NCI-H1048 (cell line): ENCODE measurements at places on chromosomes 4 and X.

DNA sequence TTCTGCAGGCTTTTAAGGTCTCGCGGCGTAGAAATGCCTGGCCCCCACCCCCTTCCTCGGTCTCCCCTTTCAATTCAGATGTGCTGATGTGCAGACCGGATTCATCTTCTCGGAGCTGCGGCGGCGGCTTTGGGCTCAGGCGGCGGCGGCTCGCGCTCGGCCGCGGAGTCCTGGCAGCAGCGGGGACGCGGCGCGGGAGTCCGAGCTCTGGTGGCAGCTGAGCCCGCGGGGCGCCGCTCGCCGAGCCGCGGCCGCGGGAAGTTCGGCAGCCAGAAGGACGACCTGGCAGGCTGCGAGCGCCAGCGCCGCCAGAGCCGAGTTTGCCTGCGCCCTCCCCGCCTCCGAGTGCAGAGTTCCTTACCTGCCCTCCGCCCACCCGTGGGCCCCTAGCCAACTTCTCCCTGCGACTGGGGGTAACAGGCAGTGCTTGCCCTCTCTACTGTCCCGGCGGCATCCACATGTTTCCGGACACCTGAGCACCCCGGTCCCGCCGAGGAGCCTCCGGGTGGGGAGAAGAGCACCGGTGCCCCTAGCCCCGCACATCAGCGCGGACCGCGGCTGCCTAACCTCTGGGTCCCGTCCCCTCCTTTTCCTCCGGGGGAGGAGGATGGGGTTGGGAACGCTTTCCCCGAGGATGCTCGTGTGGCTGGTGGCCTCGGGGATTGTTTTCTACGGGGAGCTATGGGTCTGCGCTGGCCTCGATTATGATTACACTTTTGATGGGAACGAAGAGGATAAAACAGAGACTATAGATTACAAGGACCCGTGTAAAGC, 448 bp downstream of the TLL1 start:
- no peak for DNase-seq

DNA sequence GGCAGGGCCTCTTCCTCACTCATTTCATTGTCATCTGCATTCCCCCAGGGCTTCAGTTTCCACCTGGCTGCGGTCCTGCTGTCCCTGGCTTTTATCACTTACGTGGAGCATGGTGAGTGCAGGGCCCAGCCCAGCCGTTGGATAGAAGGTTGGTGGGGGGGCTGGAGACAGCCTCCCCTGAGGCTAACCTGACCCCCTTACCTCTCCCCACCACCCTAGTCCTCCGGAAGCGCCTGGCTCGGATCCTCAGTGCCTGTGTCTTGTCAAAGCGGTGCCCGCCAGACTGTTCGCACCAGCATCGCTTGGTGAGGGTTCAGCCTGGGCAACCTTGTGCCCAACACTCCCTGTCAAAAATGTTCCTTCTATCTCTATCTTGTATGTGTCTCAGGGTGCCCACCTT, 5.8 kb upstream of the EBP start:
- DNase-seq: no peak

DNA sequence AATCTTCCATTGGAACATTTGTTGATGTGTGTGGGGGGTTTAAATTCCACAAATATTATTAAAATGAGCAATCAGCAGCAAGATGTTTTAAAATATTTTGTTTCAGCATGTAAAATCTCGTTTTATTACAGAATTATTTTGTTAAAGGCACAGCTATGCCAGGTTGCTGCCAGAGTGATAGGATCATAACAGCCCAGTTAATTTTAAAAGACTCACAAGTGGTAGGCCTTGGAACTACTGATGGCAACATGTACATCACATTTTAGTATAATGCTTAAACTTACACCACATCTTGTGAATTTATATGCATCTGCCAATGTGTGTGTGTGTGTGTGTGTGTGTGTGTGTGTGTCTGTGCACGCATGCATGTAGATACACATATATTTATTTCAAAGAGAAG, 97.8 kb upstream of the SPRY1 start:
- no peak for DNase-seq

GRCh38 chr4:89298788-89299152, 8.8 kb downstream of the GPRIN3 start:
- no peak for DNase-seq
